ENCODE measurements at places on chromosomes 7 and 10. TPM values are rescaled to one million over a fixed set of nuclear protein-coding genes. Genes with fewer than 3 reads are reported as not detected.

PIP4K2A gene
- 27.3 TPM for total RNA-seq

CALML3 gene
- total RNA-seq: not detected

ZNF107 gene
- total RNA-seq: 3.9 TPM

UPK3B gene
- total RNA-seq: 0.75 TPM

C10orf67 gene
- total RNA-seq: not detected

Data from subcutaneous adipose tissue (tissue), 4 donors.